Fibroblast of skin of left biceps (primary cell): ENCODE measurements at places on chromosomes 16 and 17.

DNA sequence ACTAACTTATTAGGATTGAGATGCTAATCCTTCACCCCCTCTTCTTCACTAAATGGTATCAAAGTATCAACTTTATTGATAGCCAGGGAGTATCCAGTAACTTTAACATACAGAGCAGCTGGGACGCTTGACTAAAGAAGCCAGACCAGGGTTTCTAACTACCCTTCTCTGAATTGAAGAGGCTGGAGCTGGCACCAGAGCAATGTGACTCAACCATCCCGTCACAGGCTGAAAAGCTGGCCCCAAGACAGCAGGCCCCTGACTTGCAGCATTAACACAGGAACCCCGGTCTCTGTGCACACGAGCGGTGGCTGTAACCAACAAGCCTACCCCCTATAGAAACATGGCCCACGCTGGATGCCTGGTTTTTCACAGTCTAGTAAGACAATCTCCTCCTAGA lies 59.8 kb downstream of the ANKFN1 start:
- DNase-seq, result no peak

GRCh38 chr17:19812407-19812806 lies 55.3 kb downstream of the ULK2 start:
- no peak for DNase-seq

GRCh38 chr16:11183035-11183812 lies 72.8 kb downstream of the SOCS1 start:
- no peak for DNase-seq

- DNase-seq, result no peak
These were observed 254.3 kb upstream of the TNRC6C start for GRCh38 chr17:77704048-77704815.

GRCh38 chr17:59844884-59845594 lies 47.7 kb downstream of the TUBD1 start:
- DNase-seq, result no peak

GRCh38 chr17:83067718-83068261 lies 11.6 kb upstream of the METRNL start:
- DNase-seq, result no peak

DNA sequence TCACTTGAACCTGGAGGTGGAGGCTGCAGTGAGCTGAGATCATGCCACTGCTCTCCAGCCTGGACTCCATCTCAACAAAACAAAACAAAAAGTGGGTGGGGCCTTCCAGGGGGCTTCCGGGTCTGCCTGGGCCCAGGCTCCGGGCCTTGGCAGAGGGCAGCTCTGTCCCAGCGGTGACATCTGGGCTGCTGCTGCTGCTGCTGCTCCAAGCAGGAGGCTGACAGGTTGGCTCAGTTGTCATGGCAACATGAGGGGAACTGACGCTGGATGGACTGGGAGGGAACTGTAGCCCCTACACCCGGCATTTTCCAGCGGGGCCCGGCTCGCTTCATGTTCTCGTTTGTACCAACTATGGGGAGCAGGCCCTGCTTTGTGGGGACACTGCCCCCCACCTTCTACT lies 4.0 kb downstream of the BAIAP3 start:
- DNase-seq, result no peak

- no peak for DNase-seq
These were observed 8.7 kb downstream of the PYCARD start for GRCh38 chr16:31193874-31194273.
